Bronchial epithelial cell (primary cell): ENCODE measurements at places on chromosomes 2 and 18.

- DNase-seq = peak; percentile 12
These were observed 476.7 kb upstream of the RAB6C start for GRCh38 chr2:129502781-129503180.

DNA sequence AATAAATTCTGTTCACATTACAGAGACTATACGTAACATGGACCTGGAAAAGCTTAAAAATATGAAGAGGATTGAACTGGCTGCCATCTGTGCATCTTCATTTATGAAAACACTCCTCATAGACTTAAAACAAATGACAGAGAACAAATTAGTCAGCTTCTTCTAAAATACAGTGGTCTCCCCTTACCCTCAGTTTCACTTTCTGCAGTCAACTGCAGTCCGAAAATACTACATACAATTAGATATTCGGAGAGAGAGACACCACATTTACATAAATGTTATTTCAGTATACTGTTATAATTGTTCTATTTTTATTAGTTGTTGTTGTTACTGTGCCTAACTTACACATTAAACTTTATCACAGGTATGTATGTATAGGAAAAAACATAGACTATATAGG lies 6.5 kb downstream of the RNF103 start:
- DNase-seq = no peak

DNA sequence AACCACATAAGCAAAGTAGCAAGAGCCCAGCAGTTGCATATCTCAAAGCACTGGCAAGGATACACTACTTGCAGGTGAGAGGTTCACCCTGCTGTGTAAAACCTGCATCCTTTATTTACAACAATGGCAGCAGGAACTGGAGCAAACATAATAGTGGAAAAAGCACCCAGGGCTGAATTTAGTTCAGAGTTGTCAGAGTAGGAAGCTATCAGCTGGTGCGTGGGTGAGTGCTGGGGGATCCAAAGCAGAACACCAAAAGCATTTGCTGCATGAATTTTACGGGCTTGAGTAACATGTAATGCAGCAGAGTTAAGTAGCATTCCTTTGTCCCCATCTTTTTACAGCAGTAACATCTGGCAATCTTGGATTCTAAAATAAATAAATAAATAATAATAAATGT lies 73.5 kb upstream of the SRD5A2 start:
- no peak for DNase-seq

- DNase-seq = no peak
These were observed 159.2 kb upstream of the SH3BP4 start for GRCh38 chr2:234792621-234793022.

GRCh38 chr18:34660572-34660971 lies 49.5 kb upstream of the DTNA start:
- DNase-seq = no peak

GRCh38 chr2:3143602-3144001 lies 234.0 kb downstream of the EIPR1 start:
- no peak for DNase-seq

GRCh38 chr2:1740716-1741589 lies 3.4 kb downstream of the PXDN start:
- no peak for DNase-seq
